Fibroblast of skin of left biceps (primary cell): ENCODE measurements at places on chromosomes 12 and 14.

- DNase-seq = no peak
Observed at GRCh38 chr12:92732716-92733115, 29.9 kb downstream of the PLEKHG7 start.

GRCh38 chr14:36238666-36239363 is 62.3 kb upstream of the PTCSC3 start:
- DNase-seq = no peak

GRCh38 chr14:43651185-43651787 is 855.8 kb downstream of the FSCB start:
- no peak for DNase-seq

DNA sequence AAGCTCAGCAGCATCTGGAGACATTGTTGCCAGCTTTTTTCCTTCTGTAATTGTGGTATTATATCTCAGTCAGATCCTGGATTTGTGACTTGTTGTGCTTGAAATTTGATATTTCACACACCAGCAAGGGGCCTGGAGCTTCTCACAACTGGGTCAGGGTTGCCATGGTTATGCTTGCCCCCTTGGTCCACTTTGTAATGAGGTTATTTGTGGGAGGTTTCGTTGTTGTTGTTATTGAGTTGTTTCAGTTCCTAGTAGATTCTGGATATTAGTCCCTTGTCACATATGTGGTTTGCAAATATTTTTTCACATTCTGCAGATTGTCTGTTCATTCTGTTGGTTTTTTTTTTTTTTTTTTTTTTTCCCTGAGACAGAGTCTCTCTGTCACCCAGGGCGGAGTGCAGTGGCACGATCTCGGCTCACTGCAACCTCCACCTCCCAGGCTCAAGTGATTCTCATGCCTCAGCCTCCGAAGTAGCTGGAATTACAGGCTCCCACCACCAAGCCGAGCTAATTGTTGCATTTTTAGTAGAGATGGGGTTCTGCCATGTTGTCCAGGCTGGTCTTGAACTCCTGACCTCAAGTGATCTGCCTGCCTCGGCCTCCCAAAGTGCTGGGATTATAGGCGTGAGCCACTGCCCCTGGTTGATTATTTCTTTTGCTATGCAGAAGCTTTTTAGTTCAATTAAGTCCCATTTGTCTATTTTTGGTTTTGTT is 80.6 kb upstream of the ETV6 start:
- no peak for DNase-seq

- DNase-seq = no peak
Observed at GRCh38 chr14:78222746-78223145, 52.6 kb downstream of the NRXN3 start.

DNA sequence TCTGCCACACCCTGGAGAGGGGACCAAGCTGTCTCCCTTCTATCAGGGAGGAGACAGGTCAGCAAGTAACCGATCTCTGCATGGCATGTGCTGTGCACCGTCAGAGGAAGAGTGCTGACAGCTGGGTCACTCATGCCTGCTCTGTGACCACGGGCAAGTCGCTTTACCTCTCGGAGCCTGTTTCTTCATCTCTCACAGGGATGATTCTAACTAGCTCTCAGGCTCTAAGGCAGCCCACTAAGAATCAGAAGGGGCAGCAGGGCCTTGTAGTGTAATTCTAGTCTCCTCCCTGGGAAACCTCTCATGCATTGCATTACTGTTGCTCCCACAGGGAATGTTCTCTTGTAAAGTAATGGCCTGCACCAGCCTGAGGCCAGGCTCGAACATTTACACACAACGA is 11.9 kb downstream of the CD9 start:
- no peak for DNase-seq

DNA sequence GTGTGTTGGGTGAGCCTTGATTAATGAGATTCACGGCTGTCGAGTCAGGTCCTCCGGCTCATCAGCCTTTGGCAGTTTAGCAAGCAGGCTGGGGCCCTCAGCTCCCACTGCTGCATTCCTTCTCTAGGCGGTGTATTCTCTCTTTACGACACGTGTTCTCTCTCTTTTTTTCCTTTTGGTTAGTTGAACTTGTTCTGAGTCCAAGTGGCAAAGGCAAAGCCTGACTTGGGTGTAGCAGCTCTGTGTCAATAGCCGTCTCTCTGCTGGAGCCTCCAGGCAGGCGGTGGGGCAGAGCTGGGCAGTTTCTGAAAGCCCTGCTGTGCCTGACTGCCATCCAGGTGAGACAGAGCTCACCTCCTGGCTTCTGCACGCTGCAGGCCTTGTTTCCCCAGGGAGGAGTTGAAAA is 46.6 kb downstream of the SUSD6 start:
- no peak for DNase-seq

DNA sequence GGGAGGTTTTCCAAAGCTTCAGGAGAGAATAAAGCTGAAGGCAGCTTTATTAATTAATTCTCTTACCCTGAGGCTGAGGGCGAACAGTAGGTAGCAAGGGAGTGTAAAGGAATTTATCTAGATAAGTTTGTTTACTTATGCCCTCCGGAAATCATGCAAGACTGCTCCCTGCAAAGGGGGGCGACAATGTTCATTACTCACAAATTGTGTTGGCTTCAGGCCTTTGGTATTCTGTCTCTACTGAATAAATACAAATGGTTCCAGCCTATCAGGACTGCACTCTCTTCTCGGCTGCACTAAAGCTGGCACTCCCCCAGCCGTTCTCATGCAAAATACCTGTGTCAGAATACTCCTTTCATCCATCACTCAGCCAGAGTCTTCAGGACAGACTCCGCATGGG is 120.8 kb downstream of the PPHLN1 start:
- no peak for DNase-seq

- DNase-seq = no peak
Observed at GRCh38 chr14:68160779-68161546, 341.4 kb downstream of the RAD51B start.

- no peak for DNase-seq
Observed at GRCh38 chr12:48198672-48198971, 4.5 kb downstream of the OR10AD1 start.

DNA sequence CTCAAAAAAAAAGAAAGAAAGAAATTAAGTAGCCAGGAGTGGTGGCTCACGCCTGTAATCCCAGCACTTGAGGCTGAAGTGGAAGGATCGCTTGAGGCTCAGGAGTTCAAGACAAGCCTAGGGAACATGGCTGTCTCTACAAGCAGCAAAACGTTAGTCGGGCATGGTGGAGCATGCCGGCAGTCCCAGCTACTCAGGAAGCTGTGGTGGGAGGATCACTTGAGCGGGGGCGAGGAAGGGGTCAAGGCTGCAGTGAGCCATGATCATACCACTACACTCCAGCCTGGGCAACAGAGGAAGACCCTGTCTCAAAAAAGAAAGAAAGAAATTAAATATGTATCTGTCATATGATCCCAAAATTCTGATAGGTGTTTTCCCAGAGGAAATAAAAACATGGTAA is 5.3 kb downstream of the RAD52 start:
- no peak for DNase-seq

- no peak for DNase-seq
Observed at GRCh38 chr14:51733147-51733546, 81.4 kb downstream of the FRMD6 start.

- peak; percentile 72 for DNase-seq
Observed at GRCh38 chr14:70905301-70905700, 2.0 kb upstream of the PCNX1 start.

DNA sequence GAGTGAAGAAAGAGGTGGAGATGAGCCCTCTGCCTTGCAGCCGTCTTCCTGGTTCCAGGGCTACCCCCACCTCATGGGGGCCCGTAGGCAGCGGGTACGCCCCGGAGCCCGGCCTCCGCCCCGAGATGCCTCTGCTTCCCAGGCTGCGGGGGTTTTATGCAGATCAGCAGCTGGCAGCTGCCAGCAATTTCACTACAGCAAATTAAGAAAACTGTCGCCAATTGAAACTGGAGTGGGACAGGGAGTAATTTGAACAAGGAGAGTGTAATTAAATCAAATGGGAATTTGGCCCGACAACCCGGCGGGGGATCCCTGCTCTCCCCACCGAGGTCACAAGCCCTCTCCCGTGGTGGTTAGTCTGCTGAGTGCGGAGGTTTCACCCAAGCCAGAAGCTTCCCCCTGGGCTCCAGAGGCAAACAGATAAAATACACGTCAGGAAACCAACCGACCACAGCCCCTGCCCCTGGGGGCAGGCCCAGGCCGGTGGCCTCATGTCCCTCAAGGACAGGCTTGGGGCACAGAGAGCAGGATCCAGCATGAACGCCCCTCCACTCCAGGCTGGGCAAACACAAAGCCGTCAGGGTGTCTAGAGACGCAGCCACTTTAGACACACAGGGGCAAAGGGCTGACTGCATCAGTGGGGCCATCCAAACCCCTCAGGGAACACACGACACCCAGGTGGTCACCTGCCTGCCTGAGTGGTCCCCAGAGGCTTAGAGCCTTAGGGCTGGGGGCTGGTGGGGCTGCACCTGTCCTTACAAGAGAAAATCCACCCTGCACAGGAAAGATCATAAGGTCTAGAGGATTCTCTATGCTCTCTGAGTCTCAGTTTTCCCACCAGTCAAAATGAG is 53.8 kb downstream of the TESC start:
- DNase-seq = no peak

GRCh38 chr12:33296529-33296928 is 143.1 kb downstream of the SYT10 start:
- no peak for DNase-seq

GRCh38 chr14:24806061-24806678 is 172.2 kb upstream of the GZMB start:
- no peak for DNase-seq

DNA sequence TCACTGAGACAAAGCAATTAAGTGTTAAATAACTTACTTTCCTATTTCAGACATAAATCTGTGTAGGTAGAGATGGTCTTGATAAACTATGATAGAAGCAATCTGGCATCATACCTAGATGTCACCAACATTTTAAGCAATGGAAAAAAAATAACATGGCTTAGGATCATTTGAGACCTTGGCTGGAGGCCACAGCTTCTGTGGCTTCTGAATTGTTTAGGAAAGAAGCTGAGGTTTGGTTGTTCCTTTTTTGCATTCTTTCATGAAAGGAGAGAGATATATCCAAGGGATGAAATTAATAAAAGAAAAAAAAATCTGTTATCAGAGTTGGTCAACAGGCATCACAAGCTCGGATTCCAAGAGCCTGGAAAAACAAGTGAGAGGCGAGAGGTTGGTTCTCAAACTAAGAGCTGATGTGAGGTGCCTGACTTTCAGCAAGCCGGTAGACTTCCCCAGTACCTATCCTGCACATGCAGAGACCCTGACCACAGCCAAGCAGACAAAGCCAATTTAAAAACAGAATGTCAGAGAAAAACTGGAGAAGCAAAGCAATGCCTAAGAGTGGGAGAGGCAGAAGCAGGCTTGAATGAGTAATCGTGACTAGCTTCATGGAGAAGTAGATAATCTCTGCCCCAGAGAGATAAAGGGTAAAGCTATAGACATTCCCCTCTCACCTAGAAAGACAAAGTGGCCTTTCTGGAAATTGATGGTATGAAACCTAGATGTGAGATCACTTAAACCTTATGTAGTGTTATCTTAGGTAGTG is 43.4 kb upstream of the ST8SIA1 start:
- no peak for DNase-seq

- no peak for DNase-seq
Observed at GRCh38 chr12:26156201-26156871, 31.5 kb upstream of the BHLHE41 start.

GRCh38 chr14:72801836-72802587 is 91.9 kb downstream of the DPF3 start:
- no peak for DNase-seq

GRCh38 chr12:97877404-97877803 is 414.8 kb downstream of the RMST start:
- DNase-seq = no peak

DNA sequence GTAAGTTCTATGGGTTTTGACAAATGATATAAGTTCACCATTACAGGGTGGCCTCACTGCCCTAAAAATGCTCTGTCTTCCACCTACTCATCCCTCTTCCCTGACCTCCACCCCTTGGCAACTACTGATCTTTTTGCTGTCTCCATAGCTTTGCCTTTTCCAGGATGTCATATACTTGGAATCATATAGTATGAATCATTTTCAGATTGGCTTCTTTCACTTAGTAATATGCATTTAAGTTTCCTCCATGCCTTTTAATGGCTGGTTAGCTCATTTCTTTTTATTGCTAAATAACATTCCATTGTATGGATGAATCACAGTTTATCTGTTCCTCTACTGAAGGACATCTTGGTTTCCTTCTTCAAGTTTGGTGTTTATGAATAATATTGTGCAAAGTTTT is 14.0 kb upstream of the PEX5 start:
- peak; percentile 15 for DNase-seq

DNA sequence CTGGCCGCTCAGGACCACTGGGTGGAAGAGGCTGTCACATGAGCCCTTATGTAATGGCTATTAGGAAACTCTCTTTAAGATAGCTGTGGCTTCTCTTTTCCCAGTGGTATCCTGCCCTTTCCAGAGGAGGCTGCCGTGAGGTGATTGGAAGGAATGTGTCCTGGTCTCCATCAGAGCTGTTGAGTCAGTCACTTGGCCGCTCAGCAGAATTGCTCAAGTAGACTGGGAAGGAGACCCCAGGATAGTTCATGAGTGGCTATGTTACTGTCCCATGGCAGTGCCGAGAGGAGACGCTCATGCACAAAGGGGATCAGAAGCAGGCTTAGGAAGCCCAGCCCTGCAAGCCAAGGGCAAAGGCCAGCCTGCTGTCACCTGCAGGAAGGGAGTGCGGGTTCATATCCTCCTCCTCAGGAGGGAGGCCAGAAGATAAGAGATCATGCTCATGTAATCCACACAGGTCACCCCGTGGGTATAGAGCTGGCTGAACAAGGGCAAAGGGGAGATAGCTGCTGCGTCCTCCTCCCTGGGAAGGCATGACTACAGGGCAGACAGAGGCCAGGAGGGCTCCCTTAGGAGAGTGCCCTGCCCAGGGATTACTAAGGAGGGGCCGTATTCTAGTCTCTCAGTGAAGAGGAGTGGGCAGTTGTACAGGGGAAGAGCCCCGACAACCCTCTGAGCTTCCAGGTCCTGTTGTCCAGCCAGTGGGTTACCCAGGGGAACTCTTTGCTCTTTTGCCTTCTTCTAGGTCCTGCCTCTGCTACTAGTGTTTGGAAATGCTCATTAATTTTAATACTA is 137.0 kb upstream of the MAX start:
- DNase-seq = no peak

DNA sequence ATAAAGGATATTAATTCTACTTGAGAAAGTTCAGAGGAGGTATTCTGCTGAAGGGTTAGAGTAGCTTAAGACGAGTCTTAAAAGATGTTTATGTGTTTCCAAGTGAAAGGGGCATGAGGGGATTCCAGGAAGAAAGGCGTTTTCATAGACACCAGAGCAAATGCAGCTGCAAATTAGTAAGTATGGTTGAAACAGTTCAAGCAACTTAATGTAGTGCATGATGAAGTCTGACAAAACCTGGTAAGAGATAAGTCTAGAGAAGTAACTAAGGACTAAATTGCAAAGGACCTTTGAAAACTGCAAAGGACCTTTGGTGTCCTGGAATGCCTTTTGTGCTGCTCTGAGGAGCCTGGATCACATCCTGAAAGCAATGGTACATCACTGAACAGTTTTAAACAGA is 11.5 kb downstream of the LUM start:
- no peak for DNase-seq

DNA sequence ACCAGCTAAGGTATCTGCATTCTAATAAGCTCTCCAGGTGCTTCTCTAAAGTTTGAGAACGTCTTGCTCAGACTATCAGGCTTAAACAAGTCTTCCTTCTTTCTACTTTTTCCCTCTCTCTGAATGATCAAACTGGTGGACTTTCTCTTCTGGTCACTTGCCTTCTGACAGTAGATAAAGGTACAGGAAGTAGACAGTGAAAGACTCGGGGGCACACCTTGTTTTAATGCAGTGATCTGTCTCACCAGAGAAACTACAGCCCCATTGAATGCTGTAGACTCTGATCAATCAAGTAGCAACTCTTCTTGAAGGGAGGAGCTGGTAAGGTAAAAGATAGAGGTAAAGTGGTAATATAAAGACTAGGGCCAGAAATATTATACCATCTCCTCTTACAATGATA is 48.1 kb upstream of the ATXN7L3B start:
- no peak for DNase-seq
